LHCN-M2 (cell line): ENCODE measurements at places on chromosomes 7 and 10. TPM values are rescaled to one million over a fixed set of nuclear protein-coding genes. Genes with fewer than 3 reads are reported as not detected.
A peak's percentile ranks its signal among the peaks of the same experiment; 100 is the strongest.

OR2A12 gene
- not detected in 2 replicates for total RNA-seq

GPER1 gene
- total RNA-seq, result 0.32 and 0.63 TPM in 2 replicates

CYREN gene
- 74.4 and 79.0 TPM in 2 replicates for total RNA-seq

- no peak for DNase-seq
These were observed 227.4 kb downstream of the CELF2 start for GRCh38 chr10:11245095-11245479.

GRCh38 chr7:56040730-56041129 lies 10.5 kb downstream of the PSPH start:
- DNase-seq, result no peak

DNA sequence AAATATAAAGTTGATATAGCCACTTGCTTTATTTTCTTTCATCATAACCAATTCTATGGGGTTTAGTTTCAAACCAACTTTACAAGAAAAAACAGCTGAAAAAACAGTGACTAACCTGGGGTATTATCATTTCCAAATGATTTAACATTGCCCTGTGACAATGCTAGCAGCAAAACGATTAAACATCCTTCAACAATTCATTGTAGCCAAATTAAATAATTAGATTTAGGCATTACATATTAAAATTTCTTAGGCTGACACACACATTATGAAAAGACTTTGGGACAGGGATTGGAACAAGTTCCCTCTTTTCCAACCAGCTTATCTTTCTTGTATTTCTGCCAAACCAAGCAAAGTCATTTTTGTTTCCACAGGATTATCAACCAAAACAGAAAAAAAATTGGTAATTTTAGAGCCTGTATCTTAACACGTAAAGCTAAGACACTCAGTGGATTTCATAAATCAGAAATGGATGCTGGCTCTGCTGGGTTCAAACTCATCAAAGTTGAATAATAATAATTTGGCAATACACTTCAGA lies 84.0 kb downstream of the SEMA3D start:
- DNase-seq, result peak; percentile 75

GRCh38 chr7:105346593-105347322 lies 42.0 kb downstream of the SRPK2 start:
- DNase-seq, result peak; percentile 45

GRCh38 chr10:52770904-52771303 lies 1.7 kb downstream of the MBL2 start:
- no peak for DNase-seq

DNA sequence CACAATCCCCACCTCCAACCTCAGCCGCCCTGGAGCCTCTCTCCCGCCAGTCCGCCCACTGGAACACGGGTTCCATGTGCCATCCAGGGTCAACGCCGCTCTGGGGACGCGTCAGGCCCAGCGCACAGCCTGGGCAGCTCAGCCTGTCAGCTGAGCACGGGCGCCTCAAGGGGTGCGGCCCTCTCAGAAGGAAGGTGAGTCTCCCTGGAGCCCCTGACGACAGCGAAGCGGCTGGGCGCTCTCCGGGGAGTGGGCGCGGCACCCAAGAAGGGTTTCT lies 1.2 kb upstream of the SLC18A3 start:
- no peak for DNase-seq
